ENCODE measurements at places on chromosomes 5 and 9.

DNA sequence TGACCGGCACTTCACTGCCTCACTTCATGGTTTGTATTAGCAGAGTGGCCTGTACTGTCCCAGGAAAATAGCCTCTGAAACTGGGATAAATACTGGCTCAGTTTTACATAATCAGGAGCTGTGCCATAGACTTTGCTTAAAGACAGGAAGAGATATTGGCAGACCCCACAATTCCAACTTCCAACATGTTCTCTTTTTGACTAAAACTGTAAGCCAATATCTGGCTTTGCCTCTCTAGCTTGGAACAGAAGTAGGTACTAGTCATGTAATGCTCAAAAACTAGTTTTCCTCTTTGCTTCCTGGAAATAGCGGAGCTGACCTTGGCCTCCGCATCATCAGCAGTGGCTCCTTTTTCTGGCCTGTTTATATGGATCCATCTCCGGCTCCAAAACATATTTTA, 276.9 kb downstream of the CDH9 start:
- no peak for DNase-seq

- no peak for DNase-seq
Observed at GRCh38 chr9:93572221-93572620, 4.2 kb upstream of the PHF2 start.

- DNase-seq: no peak
Observed at GRCh38 chr5:119276978-119277377, 78.8 kb upstream of the TNFAIP8 start.

DNA sequence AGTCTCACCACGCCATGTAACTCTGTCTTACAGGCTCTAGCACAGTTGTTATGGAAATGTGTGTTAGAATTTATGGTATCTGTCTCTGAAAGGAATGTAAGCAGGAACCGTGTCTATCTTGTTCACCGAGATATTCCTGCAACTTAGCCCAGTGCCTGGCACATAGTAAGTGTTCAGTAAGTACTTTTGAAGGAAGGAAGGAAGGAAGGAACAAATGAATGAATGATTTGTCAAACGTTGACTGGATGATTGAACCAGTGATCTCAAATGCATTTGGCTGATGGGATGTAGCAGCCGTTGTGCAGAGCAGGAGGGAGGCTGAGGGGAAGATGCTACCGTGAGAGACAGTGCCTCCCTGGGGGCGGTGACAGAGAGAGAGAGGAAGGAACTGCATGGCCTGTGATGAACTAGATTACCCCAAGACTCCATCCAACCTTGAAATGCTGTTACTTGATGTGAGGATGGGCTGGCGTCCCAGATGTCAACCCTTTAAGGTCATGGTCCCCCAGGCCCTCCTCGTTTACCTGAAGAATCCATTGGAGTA, 47.5 kb upstream of the PPARGC1B start:
- no peak for DNase-seq

GRCh38 chr9:127144670-127145445, 22.4 kb upstream of the ANGPTL2 start:
- DNase-seq: no peak

- peak; percentile 29 for DNase-seq
Observed at GRCh38 chr5:179732918-179733771, 523 bp downstream of the MAML1 start.

GRCh38 chr9:113886466-113886865, 10.4 kb downstream of the ZNF618 start:
- no peak for DNase-seq

DNA sequence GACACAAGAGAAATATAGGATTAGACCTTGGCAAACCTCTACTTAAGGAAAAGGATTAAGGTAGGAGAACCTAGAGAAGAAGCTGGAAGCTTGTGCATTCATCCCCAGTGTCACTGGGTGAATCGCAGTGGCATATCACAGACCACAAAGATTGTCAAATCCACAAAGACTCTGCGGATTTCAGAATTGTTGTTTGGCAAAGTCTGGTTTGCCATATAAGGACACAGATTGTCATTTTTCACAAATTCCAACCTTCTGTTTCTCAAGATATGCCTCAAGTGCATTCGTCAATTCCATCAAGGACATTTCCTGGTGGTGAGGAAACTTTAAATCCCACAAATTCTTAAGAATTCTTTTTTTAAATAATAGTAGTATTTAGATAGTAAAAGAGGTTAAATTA, 395.1 kb upstream of the PAPPA start:
- no peak for DNase-seq

- no peak for DNase-seq
Observed at GRCh38 chr5:173726846-173727557, 110.6 kb upstream of the BOD1 start.

- DNase-seq: no peak
Observed at GRCh38 chr5:174720612-174721529, 3.5 kb upstream of the MSX2 start.

- no peak for DNase-seq
Observed at GRCh38 chr5:932628-933250, 40.1 kb downstream of the TRIP13 start.

- no peak for DNase-seq
Observed at GRCh38 chr9:109248133-109248581, 72.7 kb downstream of the EPB41L4B start.

- DNase-seq: no peak
Observed at GRCh38 chr5:37875051-37875787, 35.4 kb upstream of the GDNF start.
